ENCODE measurements at places on chromosomes 12 and 14.

- DNase-seq, result no peak
These were observed 28.5 kb downstream of the RGS6 start for GRCh38 chr14:71960494-71961353.

- no peak for DNase-seq
These were observed 222.3 kb upstream of the NAV3 start for GRCh38 chr12:77608271-77608824.

GRCh38 chr14:99250636-99251208 lies 21.3 kb downstream of the BCL11B start:
- DNase-seq, result no peak

DNA sequence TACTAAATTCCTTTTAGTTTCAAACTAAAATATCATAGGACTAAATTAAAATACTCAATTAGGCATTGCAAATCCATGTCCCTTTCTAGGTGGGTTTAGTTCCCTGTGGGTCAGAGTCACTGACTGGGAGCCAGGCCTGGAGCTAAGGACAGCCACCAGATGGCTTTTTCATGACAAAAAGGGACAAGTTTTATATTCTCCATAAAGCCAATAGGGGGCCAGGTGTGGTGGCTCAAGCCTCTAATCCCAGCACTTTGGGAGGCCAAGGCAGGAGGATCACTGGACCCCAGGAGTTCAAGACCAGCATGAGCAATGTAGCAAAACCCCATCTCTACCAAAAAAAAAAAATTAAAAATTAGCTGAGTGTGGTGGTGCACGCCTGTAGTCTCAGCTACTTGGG lies 35.4 kb upstream of the EIF5 start:
- no peak for DNase-seq

- no peak for DNase-seq
These were observed 306.7 kb downstream of the ZFP36L1 start for GRCh38 chr14:68486033-68486732.
